ENCODE measurements at places on chromosomes 16 and 17. TPM values are rescaled to one million over a fixed set of nuclear protein-coding genes. Genes with fewer than 3 reads are reported as not detected.

DNA sequence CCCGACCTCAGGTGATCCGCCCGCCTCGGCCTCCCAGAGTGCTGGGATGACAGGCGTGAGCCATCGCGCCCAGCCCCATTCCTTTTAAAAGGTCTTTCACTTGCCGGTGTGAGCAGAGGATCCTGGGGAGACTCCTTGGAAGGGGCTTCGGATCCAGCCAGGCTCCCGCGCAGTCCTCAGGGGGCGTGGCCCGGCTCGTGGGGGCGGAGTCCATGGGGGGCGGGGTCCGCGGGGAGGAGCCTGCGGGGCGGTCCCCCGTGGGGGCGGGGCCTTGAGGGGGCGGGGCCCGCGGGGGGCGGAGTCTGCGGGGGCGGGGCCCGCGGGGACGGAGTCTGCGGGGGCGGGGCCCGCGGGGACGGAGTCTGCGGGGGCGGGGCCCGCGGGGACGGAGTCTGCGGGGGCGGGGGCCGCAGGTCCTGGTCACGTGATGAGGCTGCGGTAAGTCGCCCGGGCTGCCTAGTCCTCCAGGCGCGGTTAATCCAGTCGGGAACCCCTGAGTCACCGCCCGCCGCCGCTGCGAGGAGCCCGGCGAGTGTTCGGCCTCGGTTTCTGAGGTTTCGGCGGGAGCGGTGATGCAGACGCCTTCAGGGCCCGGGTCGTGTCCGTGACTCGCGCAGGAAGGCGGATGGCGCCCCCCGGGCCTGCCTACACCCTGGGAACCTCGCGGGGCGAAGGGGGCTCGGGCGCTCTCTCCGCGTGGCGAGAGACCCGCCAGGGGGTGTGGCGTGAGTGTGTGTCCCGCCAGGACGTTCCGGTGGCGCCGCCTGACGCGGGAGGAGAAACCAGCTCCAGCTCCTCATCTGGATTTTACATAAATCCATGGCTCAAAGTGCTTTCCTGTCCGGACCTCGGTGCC is 23.6 kb upstream of the ABR start:
- no peak for DNase-seq

TSNAXIP1 gene
- 1.1 TPM for total RNA-seq

KRT20 gene
- total RNA-seq: 203 TPM

SRL gene
- total RNA-seq: not detected

SULT1A2 gene
- total RNA-seq: 1.4 TPM
